ENCODE measurements at places on chromosomes 4 and X.

GRCh38 chrX:68083510-68083909 lies 349.8 kb downstream of the OPHN1 start:
- no peak for DNase-seq

- DNase-seq: no peak
Measured at GRCh38 chr4:167177925-167178324, 56.4 kb downstream of the SPOCK3 start.

- no peak for DNase-seq
Measured at GRCh38 chrX:39499996-39500395, 597.8 kb downstream of the BCOR start.

GRCh38 chr4:165085946-165086345 lies 26.7 kb downstream of the TMEM192 start:
- DNase-seq: no peak

DNA sequence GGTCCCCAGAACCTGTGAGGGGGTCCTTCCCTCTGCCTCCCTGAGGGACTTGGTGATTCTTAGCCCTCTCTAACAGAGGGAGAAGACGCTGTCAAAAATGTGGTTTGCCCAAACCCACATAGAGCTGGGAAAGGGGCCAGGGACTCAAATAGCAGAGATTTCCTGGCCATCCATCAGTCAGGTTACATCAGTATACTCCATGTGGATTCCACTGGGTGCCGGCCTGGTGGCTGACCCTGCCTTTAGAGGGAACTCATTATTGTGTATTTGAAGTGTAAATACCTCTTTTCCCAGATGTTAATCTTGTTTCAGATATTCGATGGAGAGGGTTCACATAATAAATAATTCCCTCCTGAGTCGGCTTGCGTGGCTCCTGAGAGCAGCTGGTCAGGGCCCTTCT lies 130.3 kb downstream of the TBL1X start:
- DNase-seq: no peak

DNA sequence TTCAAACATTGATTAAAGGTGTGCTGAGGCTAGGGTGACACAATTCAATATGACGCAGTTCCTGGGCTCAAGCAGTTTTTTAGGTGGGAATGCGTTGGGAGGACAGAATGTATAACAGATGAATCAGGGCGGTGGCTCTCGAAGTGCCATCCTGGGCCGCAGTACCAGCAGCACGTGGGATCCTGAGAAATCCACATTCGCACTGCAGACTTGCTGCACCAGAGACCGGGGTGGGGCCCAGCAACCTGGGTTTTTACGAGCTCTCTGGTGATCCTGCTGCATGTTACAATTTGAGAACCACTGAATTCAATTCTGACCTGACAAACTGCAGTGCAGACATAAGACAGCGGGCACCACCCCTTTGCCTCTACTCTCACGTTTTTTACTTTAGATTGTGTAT lies 30.4 kb downstream of the FAM149A start:
- DNase-seq: no peak

- DNase-seq: no peak
Measured at GRCh38 chr4:138560448-138560847, 318.3 kb upstream of the SLC7A11 start.

- DNase-seq: no peak
Measured at GRCh38 chr4:18404642-18405041, 383.1 kb upstream of the LCORL start.

DNA sequence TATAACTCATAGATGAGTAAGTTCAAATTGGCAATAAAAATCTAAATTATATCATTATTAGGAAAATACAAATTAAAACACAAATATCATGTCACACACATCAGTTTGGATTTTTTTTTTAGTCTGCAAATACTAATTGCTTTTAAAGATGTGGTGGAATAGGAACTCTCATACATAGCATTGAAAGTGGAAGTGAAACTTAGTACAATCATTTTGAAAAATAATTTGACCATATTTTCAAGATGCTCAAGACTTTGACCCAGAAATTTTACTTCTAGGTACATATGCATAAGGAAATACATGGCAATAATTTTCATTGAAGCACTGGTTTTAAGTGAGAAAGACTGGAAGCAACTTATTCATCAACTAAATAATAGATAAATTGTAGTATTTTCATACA lies 147.5 kb upstream of the SMIM31 start:
- no peak for DNase-seq

DNA sequence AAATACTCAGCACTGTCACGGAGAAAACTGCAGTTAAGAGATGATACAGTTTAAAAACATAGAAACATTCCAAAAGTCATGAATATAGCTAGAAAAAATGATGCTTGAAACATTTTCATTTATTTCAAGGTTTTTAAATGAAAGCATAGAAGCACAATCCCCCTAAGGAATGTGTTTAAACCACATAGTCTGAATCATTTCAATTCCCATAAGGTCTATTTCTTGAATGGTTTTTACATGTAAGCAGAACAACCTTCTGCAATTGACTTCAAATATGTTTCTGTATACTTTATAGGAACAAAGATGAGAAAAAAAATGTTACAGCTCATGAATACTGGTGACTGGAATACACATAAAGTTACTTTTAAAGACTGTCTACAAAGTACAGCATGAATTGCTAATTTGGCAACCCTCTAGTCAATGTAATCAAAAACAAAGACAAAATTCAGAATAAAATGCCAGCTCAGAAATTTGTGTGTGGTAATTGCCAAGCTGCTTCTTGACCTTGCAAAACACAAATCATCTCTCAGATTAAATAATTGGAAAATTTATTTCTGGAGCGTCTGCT lies 886.4 kb upstream of the ADGRL3 start:
- DNase-seq: no peak

DNA sequence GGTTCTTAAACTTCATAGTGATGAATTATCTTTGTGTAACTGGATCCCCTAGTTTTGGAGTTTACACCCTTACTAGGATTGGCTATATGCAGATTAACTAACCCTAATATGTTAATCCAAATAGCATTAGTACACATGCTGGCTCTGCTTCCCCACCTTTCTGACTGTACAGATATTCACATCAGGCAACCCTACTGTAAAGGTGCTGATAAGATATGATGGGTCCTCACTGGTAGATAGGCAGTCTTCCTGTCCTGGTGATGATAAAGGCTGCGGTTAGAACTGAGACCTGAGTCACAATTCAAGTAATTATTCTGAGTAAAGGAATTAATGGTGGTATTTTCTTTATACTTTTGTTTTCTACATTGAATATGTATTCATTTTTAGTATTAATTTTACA lies 118.6 kb downstream of the COL4A5 start:
- no peak for DNase-seq

- no peak for DNase-seq
Measured at GRCh38 chrX:47651043-47651905, 911 bp upstream of the ELK1 start.

- no peak for DNase-seq
Measured at GRCh38 chrX:17432158-17432557, 57.2 kb downstream of the NHS start.

DNA sequence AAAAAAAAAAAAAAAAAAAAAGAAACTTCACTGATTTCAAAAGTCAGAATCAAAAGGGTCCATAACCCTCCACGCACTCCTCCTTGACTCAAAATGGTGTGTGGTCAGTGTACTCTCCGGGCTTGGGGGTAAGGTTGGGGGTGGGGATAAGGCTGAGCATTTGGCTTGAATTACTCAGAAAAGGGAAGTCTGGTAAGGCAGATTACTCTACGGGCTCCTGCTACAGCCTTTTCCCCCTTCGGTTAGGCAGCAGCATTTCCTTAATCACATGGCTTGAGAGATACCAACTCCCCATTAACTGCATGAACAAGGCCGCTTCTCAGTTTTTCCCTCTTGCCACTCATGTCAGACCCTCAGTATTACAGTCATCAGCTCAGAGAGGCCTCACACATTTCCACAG lies 135.4 kb upstream of the DUSP21 start:
- DNase-seq: no peak

DNA sequence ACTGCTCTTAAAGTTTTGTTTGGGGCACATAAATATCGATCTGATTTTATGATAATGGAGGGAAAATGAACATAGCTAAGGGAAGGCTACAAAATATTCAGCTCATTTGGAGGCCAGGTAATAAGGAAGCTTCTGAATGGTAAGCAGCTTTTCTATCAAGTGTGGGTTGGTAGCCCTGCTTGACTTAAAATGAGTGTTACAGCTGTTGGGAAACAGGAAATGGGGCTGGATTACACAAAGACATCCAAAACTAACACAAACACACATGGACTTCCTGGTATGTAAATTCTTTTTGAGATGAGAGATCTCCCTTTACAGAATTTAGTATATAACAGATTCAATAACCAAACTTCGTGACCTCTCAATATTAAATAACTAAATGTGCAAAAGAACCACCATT lies 58.0 kb downstream of the FGF16 start:
- no peak for DNase-seq

DNA sequence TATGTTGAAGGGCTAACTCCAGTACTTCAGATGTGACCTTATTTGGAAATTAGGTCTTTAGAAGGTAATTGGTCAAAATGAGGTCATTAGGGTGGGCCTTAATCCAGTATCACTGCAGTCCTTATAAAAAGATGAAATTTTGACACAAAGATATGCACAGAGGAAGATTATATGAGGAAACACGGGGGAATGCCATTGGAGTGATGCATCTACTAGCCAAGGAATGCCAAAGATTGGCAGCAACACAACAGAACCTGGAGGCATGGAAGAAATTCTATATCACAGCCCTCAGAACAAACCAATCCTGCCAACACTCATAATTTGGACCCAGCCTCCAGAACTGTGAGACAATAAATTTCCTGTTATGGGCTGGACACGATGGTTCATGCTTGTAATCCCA lies 17.6 kb downstream of the TRIM61 start:
- DNase-seq: no peak

DNA sequence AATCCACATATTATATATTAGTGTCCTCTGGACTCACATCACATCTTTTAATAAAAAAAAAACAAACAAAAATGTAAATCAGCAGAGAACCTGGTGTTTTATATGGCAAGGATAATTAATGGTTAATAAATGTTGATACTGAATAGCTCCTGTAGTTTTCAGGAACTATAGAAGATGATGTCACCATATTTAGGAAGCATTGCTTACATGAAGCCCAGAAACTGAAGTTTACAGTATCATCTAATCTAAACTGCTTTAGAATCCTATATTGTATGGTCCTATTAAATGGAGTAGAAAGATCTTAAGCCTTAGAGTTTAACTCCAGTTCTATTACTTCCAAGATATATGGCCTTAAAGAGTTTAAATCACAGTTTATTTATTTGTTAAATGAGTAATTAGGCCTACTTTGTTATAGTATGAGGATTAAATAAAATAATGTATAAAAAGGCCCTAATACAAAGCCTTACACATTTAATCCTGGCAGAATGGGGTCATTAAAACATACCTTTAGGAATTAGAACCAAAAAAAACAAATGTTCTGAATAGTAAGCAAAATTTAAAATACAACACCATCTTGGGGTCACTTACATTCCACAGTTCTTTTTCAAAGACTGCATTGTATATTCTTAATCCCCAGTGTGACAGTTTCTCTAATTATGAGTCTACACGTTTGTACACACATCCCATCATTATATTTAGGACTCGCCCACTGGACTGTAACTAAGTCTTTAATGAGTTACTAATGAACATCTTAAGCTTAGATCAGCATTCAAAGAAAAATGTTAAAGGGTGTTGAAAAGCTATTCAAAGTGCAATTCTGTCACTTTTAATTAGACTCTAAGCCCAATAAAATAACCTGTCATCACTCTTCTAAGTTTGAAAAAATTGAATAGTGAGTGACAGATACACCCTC lies 305.9 kb downstream of the ADGRL3 start:
- DNase-seq: no peak

GRCh38 chrX:34653811-34654210 lies 3.3 kb downstream of the TMEM47 start:
- no peak for DNase-seq

DNA sequence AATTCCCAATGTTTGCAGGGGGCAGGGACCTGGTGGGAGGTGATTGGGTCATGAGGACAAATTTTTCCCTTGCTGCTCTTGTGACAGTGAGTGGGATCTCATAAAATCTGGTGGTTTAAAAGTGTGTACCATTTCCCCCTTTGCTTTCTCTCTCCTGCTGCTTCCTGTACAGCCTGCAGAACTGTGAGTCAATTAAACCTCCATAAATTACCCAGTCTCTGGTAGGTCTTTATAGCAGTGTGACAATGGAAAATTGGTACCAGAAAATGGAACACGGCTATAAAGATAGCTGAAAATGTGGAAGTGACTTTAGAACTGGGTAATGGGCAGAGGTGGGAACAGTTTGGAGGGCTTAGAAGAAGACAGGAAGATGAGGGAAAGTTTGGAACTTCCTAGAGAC lies 108.7 kb upstream of the NPFFR2 start:
- no peak for DNase-seq

- no peak for DNase-seq
Measured at GRCh38 chr4:162392946-162393345, 229.1 kb upstream of the FSTL5 start.

GRCh38 chrX:44267116-44267515 lies 76.4 kb downstream of the EFHC2 start:
- DNase-seq: no peak

DNA sequence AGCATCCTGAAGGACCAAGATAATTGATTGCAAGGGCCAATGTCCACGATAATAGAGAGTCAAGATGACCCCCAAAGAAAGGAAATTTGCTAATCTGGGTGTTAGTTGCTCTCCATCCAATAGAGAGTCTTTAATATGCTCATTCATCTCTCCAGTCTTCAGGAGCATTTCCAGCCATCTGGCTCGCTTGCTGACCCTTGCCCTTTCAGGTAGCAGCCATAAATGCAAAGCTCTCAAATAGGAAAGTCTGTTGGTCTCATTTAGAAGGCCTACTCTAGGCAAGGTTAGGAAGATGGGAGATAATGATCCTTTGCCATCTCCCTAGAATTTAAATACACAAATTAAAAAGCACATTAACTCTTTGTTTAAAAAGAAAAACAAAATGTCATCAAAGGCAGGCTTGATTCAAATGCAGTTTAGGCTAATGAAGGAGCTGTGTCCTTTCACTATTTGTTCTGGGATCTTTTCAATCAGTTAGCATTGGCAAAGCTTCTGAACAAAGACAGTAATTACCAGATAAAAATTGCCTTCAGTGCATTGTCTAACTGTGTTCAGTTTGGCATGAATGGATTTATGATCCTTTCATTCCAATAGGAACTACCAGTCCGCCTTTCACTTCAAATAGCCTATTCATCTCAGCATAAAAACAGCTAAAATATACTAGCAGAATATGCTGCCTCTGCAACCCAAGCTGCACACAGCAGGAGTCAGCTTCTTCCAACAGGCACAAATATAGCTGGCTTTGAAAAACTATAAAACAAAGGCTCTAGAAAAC lies 49.6 kb upstream of the ATXN3L start:
- no peak for DNase-seq

DNA sequence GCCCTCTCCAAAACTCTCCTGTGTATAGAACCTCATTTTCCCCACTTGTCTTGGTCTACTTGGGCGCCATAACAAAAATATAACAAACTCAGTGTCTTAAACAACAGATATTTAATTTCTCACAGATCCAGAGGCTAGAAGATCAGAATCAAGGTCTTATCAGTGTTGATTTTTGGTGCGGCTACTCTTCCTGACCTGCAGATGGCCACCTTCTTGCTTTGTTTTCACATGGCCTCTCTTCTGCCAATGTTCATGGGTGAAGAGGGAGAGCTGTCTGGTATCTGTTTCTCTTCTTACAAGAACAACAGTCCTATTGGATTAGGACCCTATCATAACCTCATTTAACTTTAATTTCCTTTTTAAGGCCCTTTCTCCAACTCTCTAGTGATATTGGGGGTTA lies 177.3 kb downstream of the PABPC4L start:
- DNase-seq: no peak

- no peak for DNase-seq
Measured at GRCh38 chr4:152643153-152644035, 36.4 kb downstream of the TMEM154 start.

GRCh38 chrX:16185725-16186136 lies 18.4 kb downstream of the MAGEB17 start:
- DNase-seq: no peak

Data from activated T-helper 1 cell treated with anti-CD3 and anti-CD28 coated beads, Interleukin-2, amount 50 U/mL, for 16 hours (primary cell).